ENCODE measurements at places on chromosomes 3 and 15. TPM values are rescaled to one million over a fixed set of nuclear protein-coding genes. Genes with fewer than 3 reads are reported as not detected.

The PARP15 gene
- total RNA-seq = 0.83 TPM

The RHOV gene
- total RNA-seq = not detected

The C3orf80 gene
- 0.17 TPM for total RNA-seq

The FBXL22 gene
- 81.6 TPM for total RNA-seq

The EPHA3 gene
- 13.1 TPM for total RNA-seq

The NPAP1 gene
- not detected for total RNA-seq

The BTD gene
- total RNA-seq = 44.2 TPM

The TUSC7 gene
- total RNA-seq = not detected

The AGBL1 gene
- total RNA-seq = not detected

The SLC25A26 gene
- 39.0 TPM for total RNA-seq

The CHRNA5 gene
- total RNA-seq = 0.97 TPM

The HDC gene
- 3.6 TPM for total RNA-seq

The GOLGA8J gene
- not detected for total RNA-seq

The GP5 gene
- total RNA-seq = not detected

DNA sequence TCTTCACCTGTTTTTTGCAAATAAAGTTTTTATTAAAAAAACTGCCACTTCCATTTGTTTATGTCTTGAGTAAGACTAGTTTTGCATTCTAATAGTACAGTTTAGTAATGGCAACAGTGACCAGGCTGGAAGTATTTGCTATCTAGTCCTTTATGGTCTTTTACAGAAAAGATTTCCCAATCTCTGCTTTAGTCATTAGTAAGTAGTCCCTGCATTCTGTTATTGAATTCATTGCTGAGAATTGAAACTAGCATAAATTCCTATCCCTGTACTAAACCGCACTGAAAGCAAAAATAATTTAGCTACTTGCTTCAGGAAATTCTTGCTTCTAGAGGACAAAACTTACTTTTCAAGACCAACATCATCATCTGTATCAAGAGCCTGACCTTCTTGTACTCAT is 46.2 kb downstream of the CNTN6 start:
- H3K4me1 ChIP-seq = no peaks in the 10 kb centered on the region
- no peak overlapping the region for H3K4me3 ChIP-seq
- no peak for DNase-seq

GRCh38 chr15:42060797-42061196 is 33.6 kb downstream of the PLA2G4D start:
- H3K27me3 ChIP-seq = no peaks in the 10 kb centered on the region
- no peak overlapping the region for H3K4me3 ChIP-seq
- peaks cover 8% of the 10 kb centered on the region for H3K4me1 ChIP-seq

GRCh38 chr3:160105907-160106584 is 117.4 kb downstream of the IL12A start:
- no peak overlapping the region for H3K27ac ChIP-seq
- H3K27me3 ChIP-seq = no peaks in the 10 kb centered on the region
- no peaks in the 10 kb centered on the region for H3K36me3 ChIP-seq
- no peak for DNase-seq

- no peak for DNase-seq
- H3K4me3 ChIP-seq = no peak overlapping the region
- H3K4me1 ChIP-seq = peaks cover 33% of the 10 kb centered on the region
- no peaks in the 10 kb centered on the region for H3K36me3 ChIP-seq
- H3K27ac ChIP-seq = no peak overlapping the region
These were observed 114.8 kb downstream of the MYLK start for GRCh38 chr3:123769356-123769743.

DNA sequence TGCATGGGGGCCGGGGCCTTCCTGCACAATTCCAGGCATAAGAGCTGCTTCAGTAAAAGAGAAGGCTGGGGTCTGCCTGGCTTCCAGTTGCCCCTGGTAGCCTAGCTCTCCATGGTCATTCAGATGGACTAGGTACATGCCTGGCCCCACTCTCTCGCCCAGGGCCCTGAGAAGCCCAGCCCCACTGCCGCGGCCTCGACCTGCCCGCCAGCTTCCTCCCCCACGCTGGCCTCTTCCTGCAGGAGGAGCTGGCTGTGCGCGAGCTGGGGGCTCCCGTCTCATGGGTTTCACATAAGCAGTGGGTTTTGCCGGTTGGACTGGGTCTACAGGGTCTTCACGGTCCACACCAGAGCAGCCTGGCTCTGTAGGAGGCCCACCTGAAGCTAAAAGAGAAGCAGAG is 3.6 kb downstream of the PRR20G start:
- H3K27me3 ChIP-seq = no peaks in the 10 kb centered on the region
- H3K4me1 ChIP-seq = no peaks in the 10 kb centered on the region
- no peak overlapping the region for H3K27ac ChIP-seq
- peak; percentile 74 for DNase-seq
- H3K36me3 ChIP-seq = no peaks in the 10 kb centered on the region
- H3K4me3 ChIP-seq = no peak overlapping the region

DNA sequence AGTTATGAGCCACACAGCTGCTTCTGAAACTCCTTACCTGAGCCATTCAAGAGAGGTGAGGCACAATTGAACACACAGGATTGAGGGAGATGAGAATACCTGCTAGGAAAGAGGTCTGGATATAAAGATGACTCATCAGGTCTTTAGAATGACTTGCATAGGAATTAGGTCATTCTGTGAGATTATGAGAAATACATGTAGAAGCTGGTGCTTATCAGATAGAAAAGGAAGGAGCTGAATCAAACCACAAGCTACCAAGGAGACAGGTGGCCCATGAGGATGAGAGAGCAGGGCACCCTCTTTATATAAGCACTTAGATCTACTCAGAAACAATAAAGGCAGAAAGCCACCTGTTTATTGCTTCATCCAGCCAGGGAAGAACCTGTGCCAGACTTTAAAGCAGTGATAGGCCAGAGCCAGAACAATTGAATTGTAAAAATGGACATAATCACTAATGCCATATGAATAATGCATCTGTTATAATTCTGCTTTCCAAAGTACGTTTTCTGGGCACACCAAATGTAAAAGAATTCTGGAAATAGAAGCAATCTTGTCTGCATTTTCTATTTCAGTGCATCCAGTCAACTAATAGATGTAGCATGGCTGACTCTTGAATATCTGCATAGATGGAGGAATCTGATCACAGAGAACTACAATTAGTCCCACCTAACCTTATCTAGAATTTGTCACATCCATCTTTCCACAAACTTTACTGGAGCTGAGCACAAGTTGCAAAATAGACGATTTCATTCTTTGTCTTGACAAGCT is 74.9 kb downstream of the PIK3R4 start:
- H3K4me1 ChIP-seq = no peaks in the 10 kb centered on the region
- H3K27ac ChIP-seq = no peak overlapping the region

- no peak for DNase-seq
- no peak overlapping the region for H3K4me3 ChIP-seq
- H3K27me3 ChIP-seq = no peaks in the 10 kb centered on the region
- no peak overlapping the region for H3K27ac ChIP-seq
- H3K36me3 ChIP-seq = no peaks in the 10 kb centered on the region
These were observed 115.0 kb downstream of the RAP2B start for GRCh38 chr3:153277029-153277428.

GRCh38 chr3:100709842-100710260 is 557 bp downstream of the TFG start:
- peaks cover 5% of the 10 kb centered on the region for H3K36me3 ChIP-seq
- no peaks in the 10 kb centered on the region for H3K27me3 ChIP-seq
- H3K27ac ChIP-seq = peak overlapping the region; percentile 97
- no peak for DNase-seq

GRCh38 chr3:24639481-24640329 is 145.1 kb upstream of the THRB start:
- no peak overlapping the region for H3K4me3 ChIP-seq
- H3K27me3 ChIP-seq = no peaks in the 10 kb centered on the region
- no peak for DNase-seq
- no peaks in the 10 kb centered on the region for H3K4me1 ChIP-seq

DNA sequence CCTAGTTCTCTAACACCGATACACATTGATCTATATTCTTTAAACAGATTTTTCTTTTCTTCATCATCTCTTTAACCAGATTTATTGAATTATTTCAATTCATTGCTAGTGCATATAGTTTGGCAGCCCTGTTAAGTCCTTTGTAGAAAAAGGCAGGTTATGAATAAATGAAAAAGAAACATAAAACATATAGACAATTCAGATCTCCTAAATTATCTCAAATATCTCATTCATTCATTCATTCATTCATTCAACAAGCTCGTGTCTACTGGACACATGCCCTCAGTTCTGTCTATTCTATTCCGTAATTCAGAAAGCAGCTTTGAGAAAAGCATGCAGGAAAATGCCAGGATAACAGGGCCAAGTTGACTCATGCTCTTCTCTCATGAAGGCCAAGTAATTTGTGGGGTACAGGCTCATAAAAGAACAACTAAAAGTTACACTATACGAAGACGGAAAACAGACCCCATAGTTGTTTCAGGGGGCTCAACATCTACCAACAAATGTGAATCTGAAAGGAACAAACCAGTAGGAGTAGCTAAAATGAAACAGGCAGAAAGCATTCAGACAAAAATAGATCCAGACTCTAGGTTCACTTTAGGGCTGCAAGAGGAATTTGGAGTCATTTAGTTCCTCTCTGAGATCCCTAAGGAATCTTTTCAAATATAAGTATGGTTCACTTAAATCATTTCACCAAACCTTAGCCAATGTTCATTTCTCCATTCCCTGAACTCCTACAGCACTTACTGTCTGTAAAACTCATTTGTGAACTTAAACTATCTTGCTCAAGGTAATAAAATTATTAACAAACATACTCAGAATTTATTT is 7.5 kb downstream of the ZNF148 start:
- H3K4me1 ChIP-seq = peaks cover 25% of the 10 kb centered on the region
- DNase-seq = no peak
- no peak overlapping the region for H3K27ac ChIP-seq
- no peaks in the 10 kb centered on the region for H3K27me3 ChIP-seq

- peak overlapping the region; percentile 29 for H3K27ac ChIP-seq
- DNase-seq = no peak
- H3K27me3 ChIP-seq = no peaks in the 10 kb centered on the region
- H3K4me1 ChIP-seq = peaks cover 35% of the 10 kb centered on the region
These were observed 35.3 kb downstream of the ANXA2 start for GRCh38 chr15:60362321-60363086.

GRCh38 chr3:111910806-111911205 is 51.7 kb downstream of the PHLDB2 start:
- no peak for DNase-seq
- H3K36me3 ChIP-seq = no peaks in the 10 kb centered on the region
- no peaks in the 10 kb centered on the region for H3K27me3 ChIP-seq
- peaks cover 28% of the 10 kb centered on the region for H3K4me1 ChIP-seq

GRCh38 chr3:20999661-21000060 is 751.3 kb downstream of the ZNF385D start:
- no peaks in the 10 kb centered on the region for H3K36me3 ChIP-seq
- H3K4me3 ChIP-seq = no peak overlapping the region
- H3K27me3 ChIP-seq = no peaks in the 10 kb centered on the region
- DNase-seq = no peak
- H3K27ac ChIP-seq = no peak overlapping the region

DNA sequence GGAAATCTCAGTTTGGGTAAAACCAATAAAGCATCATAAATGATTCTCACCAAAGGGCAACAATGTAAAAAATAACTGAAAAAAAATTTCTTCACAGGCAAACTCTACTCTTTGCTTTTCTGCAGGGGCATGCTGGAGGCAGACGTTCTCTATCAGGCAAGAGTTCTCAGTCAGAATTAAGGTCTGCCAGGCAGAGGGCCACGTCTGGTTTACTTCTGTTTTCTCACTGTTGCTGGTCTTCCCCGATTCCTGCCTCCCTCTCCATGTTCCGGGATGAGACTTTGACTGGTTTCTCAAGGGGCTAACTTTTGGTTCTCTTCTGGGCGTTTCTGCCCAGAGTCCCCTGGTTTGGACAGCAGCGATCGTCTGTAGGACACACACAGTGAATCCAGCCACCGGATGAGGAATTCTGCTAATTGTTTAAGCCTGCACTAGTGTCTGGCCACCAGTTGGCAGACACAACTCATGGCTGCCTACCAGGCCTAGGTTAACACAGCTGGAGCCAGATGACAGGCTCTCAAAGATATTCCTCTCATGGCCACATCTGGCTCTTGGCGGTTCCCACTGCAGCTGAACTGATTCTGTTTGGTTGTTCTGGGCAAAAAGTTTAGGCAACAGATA is 273.1 kb downstream of the FOXP1 start:
- H3K27me3 ChIP-seq = no peaks in the 10 kb centered on the region
- H3K36me3 ChIP-seq = no peaks in the 10 kb centered on the region
- peak overlapping the region; percentile 66 for H3K27ac ChIP-seq
- no peak for DNase-seq

- H3K27ac ChIP-seq = peak overlapping the region; percentile 99
- H3K4me1 ChIP-seq = peaks cover 36% of the 10 kb centered on the region
- DNase-seq = no peak
- no peaks in the 10 kb centered on the region for H3K27me3 ChIP-seq
- H3K4me3 ChIP-seq = peak overlapping the region; percentile 99
These were observed 354 bp upstream of the KLHL24 start for GRCh38 chr3:183635107-183635430.

- H3K27me3 ChIP-seq = no peaks in the 10 kb centered on the region
- H3K27ac ChIP-seq = no peak overlapping the region
- peaks cover 10% of the 10 kb centered on the region for H3K4me1 ChIP-seq
These were observed 336.1 kb downstream of the ARRDC4 start for GRCh38 chr15:98296653-98297052.

GRCh38 chr3:68467465-68467864 is 464.9 kb downstream of the TAFA4 start:
- no peak overlapping the region for H3K4me3 ChIP-seq
- H3K36me3 ChIP-seq = no peaks in the 10 kb centered on the region
- H3K4me1 ChIP-seq = no peaks in the 10 kb centered on the region
- no peak overlapping the region for H3K27ac ChIP-seq
- DNase-seq = no peak

DNA sequence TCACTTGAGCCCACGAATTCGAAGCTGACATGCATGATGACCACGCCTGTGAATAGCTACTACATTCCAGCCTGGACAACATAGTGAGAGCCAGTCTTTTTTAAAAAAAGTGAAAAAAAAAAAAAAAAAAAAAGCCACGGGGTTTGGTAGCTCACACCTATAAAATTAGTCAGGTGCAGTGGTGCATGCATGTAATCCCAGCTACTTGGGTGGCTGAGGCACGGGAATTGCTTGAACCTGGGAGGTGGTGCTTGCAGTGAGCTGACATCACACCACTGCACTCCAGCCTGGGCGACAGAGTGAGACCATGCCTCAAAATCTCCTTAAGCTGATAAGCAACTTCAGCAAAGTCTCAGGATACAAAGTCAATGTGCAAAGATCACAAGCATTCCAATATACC is 44.4 kb downstream of the CSNK1G1 start:
- H3K36me3 ChIP-seq = no peaks in the 10 kb centered on the region
- H3K4me3 ChIP-seq = no peak overlapping the region
- H3K4me1 ChIP-seq = peaks cover 3% of the 10 kb centered on the region
- H3K27ac ChIP-seq = no peak overlapping the region
- no peak for DNase-seq

DNA sequence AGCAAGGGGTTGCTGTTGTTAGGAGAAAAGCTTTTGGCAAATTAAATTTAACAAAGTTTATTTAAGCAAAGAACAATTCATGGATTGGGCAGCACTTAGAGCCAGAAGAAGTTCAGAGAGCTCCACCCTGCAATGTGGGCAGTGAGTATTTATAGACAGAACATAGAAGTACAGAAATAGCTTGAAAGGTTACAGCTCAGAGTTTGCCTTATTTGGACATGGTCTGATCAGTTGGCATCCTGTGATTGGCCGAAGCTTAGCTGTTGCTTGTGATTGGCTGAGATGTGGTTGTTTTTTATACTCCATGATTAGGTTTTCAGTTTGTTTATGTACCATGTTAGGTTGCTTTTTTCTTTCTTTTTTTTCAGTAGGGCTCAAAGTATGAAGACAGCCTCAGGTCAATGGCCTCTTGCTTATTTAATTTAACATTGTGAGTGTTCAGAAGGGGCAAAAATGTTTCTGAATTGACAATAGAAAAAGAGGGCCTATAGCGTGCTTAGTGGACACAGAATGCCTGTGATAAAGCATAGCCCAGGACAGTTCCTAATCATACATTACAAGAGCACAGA is 293.8 kb downstream of the IGSF11 start:
- no peaks in the 10 kb centered on the region for H3K36me3 ChIP-seq
- H3K4me3 ChIP-seq = no peak overlapping the region
- DNase-seq = peak; percentile 17
- H3K27ac ChIP-seq = no peak overlapping the region

All from esophagus muscularis mucosa (tissue), 4 donors.